Stimulated activated naive CD4-positive, alpha-beta T cell treated with Interleukin-2 at 50 U/mL for 16 hours (primary cell): ENCODE measurements at places on chromosomes 12 and 14.

DNA sequence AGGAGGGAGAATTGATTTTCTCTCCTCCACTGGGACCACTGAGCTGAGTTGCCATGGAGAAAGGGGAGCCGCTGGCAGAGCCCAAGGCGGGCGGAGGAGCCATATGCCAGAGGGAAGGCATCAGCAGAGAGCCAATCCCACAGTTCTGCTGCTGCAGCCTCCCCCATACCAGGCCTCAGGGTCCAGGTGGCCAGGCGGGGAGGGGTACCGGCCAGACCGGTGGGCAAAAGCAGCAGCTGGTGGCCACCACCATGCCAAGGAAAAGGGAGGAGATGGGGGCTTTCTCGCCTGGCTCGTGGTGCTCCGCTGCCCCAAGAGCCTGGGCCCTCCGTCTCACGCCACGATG is 72.8 kb downstream of the PITPNM2 start:
- no peak for DNase-seq

DNA sequence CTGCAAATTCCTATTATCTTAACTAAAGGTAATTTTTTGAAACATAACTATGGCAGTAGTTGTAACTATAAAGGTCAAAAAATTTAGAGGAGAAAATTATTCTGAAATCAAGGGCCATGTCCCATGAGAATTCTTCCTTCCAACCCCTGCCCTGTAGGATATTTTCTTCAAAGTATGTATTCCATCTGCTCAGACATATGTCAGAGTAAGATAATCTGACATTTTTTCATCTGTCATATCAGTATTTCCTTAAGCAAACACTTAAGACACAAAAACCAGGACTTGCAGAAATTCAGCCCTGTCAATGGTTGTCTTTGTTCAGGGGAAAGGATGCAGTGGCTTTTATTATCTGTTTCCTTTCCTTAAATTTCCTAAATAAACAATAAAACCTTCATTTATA is 36.3 kb downstream of the ACSS3 start:
- no peak for DNase-seq

- DNase-seq, result no peak
These were observed 150.3 kb downstream of the LRRK2 start for GRCh38 chr12:40375076-40375475.

DNA sequence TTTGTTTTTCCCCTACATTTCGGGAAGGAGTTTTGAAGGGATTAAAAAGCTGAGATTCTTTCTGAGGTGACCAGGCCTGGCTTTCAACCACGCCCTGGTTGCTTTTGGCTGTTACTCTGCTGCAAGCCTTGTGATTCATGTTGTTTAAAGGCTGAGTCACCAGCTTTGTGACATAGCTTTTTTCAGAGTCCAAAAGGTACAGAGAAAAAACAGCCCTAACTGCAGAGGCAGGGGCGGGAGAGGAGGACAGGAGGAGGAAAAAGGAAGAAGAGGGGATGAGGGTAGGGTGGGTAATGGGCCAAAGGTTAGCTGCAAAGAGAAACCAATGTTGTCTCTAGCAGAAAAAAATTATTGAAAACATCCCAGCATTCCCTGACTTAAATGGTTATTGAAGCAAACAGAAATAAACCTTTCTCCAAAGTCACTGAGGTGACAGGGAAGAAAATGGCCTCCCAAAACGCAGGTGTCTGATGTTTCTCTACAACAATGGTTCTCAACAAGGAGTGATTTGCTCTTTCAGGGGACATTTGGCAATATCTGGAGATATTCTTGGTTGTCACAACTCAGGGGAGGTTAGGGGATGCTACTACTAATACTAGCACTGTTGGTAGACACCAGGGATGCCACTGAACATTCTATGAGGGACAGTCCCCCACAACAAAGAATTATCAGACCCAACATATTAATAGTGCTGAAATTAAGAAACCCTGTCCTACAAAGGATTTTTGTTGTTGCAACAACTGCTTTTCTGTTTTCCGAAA is 2.1 kb upstream of the UBC start:
- no peak for DNase-seq

GRCh38 chr14:68309616-68310015 is 483.3 kb downstream of the ZFP36L1 start:
- no peak for DNase-seq

- DNase-seq, result no peak
These were observed 218.3 kb downstream of the AACS start for GRCh38 chr12:125283521-125283920.

GRCh38 chr14:93085911-93086310 is 29.8 kb downstream of the ITPK1 start:
- no peak for DNase-seq
